ENCODE measurements at places on chromosomes 1 and 21.

DNA sequence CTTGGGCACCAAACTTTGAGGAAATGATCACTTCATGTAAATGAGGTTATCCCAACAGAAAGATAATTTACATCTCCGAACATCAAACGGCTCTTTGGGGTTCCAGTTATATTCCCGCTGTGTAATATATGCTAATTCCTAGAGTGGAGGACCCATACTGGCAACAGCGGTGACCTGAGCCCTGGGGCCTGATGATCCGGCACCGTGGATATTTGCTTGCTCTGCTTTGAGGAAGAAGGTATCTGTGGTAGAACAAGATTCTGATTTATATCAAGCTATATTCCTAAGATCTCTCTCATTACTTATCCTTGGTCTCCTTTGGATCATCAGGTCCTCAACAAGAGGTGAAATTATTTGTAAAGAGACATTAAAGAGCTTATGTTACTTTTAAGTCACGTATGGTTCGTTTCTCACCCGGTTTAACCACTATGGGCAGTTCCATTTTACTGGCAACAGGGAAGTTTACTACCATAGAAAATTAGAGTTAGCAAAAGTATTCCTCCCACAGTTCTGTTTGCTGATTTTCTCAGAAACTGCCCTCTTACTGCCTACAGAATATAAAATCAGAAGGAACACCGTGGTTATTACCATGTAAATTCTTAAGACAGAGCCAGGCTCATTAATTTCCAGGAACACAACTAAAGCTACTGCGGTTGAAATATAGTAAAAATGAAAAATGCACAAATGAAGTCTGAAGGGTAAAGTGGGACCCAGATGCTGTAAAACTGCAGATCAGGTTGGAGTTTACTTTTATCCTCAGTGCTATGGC lies 56.7 kb downstream of the MRPL39 start:
- DNase-seq = no peak

GRCh38 chr21:15221799-15222386 lies 157.1 kb upstream of the NRIP1 start:
- no peak for DNase-seq

GRCh38 chr1:53112271-53112774 lies 30.1 kb downstream of the SLC1A7 start:
- no peak for DNase-seq

- no peak for DNase-seq
Measured at GRCh38 chr21:14541841-14542490, 4.1 kb downstream of the SAMSN1 start.

DNA sequence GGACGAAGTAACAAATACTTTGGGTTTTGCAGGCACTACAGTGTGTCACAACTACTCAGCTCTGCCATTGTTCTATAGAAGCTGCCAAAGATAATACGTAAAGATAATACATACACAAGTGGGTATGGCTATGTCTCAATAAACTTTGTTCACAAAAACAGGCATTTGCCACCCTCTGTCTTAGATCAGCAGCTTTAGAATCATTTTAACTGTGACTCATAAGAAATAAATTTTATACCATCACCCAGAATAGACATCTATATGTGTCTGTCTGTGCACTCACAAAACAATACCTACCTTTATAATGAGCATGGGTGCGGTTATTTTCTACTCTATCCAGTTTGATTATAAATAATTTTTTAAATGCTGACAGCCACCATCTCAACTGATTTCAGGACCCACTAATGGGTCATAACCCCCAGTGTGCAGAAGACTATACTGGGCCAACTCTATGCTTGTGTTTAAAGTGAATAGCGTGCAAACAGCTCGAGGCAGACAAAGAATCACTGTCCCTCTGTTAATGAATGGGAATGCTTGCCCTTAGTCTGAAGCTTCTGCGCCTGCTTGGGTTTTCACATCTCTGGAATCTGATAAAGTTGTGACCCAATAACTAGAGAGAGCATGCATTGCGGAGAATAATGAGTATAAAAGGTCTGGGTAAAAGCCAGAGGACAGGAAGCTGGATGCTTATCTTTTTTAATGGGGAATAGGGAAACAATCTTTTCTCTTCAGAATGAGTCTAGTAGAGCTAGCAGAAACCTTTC lies 216.2 kb downstream of the PLPP3 start:
- DNase-seq = no peak

DNA sequence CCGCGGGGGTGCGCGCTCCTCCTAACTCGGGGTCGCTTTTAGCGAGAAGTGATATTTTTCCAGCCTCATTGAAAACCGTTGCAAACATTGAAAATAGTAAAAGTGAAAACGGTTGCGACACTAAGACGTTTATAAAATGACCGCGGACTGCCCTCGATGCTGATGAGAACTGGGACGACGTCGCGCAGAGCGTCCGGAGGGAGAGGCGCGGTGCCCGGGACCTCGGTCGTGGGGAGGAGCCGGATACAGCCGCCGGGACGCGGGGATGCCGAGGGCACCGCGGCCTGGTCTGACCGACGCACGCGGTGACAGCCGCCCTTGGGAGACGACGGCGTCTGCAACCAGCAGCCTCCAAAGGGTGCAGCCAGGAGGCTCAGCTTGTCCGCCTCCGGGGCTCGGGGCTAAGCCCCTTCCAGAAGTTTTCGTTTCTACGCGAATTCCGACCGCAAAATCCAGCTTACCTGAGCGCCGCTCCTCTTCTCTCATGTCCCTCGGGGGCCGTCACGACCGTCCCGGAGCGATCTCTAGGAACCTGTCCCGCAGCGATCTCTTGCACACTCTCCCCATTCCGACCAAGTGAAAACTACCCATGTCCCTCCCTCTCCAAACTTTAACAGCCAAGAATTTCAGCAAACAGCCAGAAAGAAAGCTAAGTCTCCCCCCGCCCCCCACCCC lies 144.4 kb upstream of the ETS2 start:
- no peak for DNase-seq

GRCh38 chr21:45327441-45328197 lies 39.9 kb upstream of the POFUT2 start:
- DNase-seq = no peak

DNA sequence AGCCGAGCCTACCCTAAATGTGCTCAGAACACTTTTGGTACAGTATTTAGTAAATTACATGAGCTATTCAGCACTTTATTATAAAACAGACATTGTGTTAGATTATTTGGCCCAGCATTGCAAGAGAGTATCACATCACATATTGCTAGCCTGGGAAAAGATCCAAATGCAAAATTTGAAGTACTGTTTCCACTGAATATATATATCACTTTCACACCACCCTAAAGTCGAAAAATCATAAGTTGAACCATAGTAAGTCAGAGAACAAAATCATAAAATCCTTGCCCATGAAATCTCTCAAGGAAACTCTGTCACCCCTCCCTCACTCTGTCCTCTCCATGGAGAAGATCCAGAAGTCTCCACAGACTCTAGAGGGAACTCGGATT lies 33.1 kb downstream of the RGS8 start:
- DNase-seq = no peak

GRCh38 chr21:45611939-45612664 lies 31.4 kb upstream of the PCBP3 start:
- no peak for DNase-seq
